ENCODE measurements at places on chromosomes 11 and 22. TPM values are rescaled to one million over a fixed set of nuclear protein-coding genes. Genes with fewer than 3 reads are reported as not detected.

DNA sequence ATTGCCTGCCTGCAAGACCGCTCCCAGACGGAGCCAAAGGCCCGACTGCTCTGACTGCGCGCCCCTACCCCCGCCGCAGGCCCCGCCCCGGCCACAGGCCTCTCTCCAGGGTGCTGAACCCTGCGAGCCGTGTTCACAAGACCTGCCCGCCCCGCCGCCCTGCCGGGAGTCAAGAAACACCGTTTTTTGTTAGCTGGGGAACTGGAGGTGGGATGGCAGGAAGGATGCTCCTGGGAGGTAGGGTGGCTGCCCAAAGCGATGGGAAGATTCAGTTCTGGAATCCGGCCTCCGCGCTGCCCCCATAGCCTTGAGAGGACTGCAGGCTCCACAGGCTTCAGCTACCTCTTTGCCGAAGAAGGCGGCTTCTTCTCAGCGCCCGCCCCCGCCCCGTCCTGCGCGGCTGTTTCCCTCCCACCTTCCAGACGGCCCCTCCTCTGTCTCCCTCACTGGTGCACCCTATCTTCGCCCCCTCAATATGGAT lies 2.7 kb upstream of the PDE2A start:
- H3K27me3 ChIP-seq, result peaks cover 72% of the 10 kb centered on the region
- H3K27ac ChIP-seq, result no peak overlapping the region
- no peak overlapping the region for H3K4me3 ChIP-seq
- H3K4me1 ChIP-seq, result no peaks in the 10 kb centered on the region
- DNase-seq, result no peak

DNA sequence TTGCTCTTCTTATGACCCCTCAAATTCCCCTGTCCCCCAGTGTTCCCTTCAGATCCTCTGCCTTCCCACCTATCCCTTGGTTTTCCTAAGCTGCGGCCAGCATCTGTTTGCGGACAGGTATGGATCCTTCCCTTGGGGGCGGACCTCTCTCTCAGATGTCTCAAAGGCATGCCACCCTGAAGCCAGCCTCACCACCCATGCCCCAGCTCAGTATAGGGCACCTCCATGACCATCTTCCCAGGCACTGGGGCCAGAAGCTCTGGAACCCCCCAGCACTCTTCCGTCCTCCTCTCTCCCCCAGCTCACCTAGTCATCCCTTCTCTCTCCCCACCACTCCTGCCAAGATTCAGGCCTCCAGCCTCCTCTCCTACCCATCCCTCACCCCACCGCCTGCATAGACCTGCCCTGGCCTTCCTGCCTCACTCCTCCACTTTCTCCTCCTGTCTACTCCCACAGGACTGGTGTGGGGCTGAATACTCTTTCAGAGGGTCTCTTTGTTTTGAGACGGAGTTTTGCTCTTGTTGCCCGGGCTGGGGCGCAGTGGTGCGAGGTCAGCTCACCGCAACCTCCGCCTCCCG lies 2.2 kb downstream of the LRRC75B start:
- H3K4me1 ChIP-seq, result peaks cover 8% of the 10 kb centered on the region
- no peak overlapping the region for H3K27ac ChIP-seq
- no peaks in the 10 kb centered on the region for H3K36me3 ChIP-seq
- DNase-seq, result no peak
- no peak overlapping the region for H3K4me3 ChIP-seq

DNA sequence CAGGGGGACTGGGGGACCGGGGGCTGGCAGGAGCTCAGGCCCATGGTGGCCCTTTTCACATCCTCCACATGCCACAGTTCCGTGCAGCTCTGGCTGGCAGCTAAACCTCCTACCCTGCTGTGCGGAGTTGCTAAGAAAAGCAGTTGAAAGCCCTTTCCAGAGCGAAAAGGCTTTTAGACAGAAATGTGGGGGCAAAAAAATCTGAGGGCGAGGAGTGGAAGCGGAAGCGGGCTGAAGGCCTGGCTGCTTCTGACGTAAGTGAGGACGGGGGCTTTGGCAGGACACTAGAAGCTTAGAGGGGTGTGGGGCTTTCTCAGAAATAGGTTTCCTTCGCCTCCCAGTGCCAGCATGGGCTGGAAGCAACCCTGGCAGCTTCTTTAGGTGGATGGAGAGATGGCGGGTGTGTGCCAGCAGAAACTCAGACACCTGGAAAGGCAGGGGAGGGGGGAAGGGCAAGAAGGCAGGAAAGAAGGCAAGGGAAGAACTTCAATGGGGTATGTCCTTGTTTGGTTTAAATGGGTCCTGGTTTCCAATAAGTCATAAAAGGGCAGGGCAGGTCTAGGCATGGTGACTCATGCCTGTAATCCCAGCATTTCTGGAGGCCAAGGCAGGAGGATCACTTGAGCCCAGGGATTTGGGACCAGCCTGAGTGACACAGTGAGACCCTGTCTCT lies 11.2 kb upstream of the DGKZ start:
- H3K4me1 ChIP-seq, result peaks cover 27% of the 10 kb centered on the region
- H3K27me3 ChIP-seq, result no peaks in the 10 kb centered on the region
- H3K27ac ChIP-seq, result no peak overlapping the region
- no peak for DNase-seq
- no peaks in the 10 kb centered on the region for H3K36me3 ChIP-seq

- H3K4me3 ChIP-seq, result no peak overlapping the region
- no peaks in the 10 kb centered on the region for H3K27me3 ChIP-seq
- DNase-seq, result no peak
- no peak overlapping the region for H3K27ac ChIP-seq
Measured at GRCh38 chr11:101872171-101872882, 42.5 kb upstream of the CEP126 start.

DNA sequence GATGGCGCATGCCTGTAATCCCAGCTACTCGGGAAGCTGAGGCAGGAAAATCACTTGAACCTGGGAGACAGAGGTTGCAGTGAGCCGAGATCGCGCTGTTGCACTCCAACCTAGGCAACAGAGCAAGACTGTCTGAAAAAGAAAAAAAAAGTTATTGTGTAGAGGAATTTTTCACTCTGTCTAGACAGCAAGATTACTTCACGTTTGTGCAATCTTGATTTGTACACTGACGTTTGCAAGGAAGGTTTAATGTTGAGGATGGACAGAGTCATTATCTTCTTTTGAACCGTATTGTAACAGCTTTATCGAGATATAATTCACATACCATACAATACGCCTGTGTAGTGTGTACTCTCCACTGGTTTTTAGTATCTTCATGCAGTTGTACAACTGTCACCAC lies 3.7 kb downstream of the CTTN start:
- H3K4me1 ChIP-seq, result peaks cover 11% of the 10 kb centered on the region
- no peaks in the 10 kb centered on the region for H3K27me3 ChIP-seq
- no peak overlapping the region for H3K4me3 ChIP-seq
- DNase-seq, result no peak
- H3K27ac ChIP-seq, result no peak overlapping the region

- no peak overlapping the region for H3K27ac ChIP-seq
- DNase-seq, result no peak
- H3K4me1 ChIP-seq, result peaks cover 5% of the 10 kb centered on the region
- H3K27me3 ChIP-seq, result no peaks in the 10 kb centered on the region
- no peak overlapping the region for H3K4me3 ChIP-seq
Measured at GRCh38 chr11:2793701-2794045, 91.9 kb downstream of the CDKN1C start.

GRCh38 chr22:28978158-28978557 lies 83.5 kb downstream of the C22orf31 start:
- peaks cover 80% of the 10 kb centered on the region for H3K4me1 ChIP-seq
- peak; percentile 40 for DNase-seq
- H3K4me3 ChIP-seq, result 0 out of 2 replicates have a peak overlapping the region, but pooled peaks have one; percentile 1
- peak overlapping the region; percentile 72 for H3K27ac ChIP-seq

DNA sequence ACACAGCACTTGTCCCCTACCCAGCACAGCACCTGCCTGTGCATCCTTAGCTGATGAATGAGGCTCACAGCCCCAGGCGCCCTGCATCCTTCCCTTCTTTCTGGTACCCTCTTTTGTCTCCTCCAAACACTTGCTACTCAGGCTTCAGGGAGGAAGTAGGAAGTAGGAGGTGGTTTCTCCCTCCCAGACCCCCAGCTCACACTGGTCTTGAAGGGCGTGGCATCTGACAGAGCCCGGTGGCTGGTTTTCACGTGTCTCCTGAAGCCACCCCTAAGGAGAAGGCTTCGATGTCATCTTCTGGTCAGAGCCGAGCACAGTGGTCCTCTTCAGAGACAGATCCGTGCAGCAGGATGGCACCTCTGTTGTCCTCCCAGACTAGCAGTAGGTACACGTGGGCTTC lies 109.8 kb downstream of the PTPRJ start:
- H3K4me1 ChIP-seq, result peaks cover 15% of the 10 kb centered on the region
- H3K27me3 ChIP-seq, result no peaks in the 10 kb centered on the region
- DNase-seq, result no peak
- no peak overlapping the region for H3K4me3 ChIP-seq

GRCh38 chr22:44325718-44326490 lies 13.2 kb upstream of the SHISAL1 start:
- no peak for DNase-seq
- H3K36me3 ChIP-seq, result no peaks in the 10 kb centered on the region
- H3K4me3 ChIP-seq, result no peak overlapping the region
- H3K27me3 ChIP-seq, result no peaks in the 10 kb centered on the region
- H3K27ac ChIP-seq, result no peak overlapping the region

DDIAS gene
- total RNA-seq, result 17.1 TPM

OR5M3 gene
- total RNA-seq, result not detected

LARGE1 gene
- 1.5 TPM for total RNA-seq

Measured in HCT116 (cell line).